ENCODE measurements at places on chromosomes 12 and 14.

DNA sequence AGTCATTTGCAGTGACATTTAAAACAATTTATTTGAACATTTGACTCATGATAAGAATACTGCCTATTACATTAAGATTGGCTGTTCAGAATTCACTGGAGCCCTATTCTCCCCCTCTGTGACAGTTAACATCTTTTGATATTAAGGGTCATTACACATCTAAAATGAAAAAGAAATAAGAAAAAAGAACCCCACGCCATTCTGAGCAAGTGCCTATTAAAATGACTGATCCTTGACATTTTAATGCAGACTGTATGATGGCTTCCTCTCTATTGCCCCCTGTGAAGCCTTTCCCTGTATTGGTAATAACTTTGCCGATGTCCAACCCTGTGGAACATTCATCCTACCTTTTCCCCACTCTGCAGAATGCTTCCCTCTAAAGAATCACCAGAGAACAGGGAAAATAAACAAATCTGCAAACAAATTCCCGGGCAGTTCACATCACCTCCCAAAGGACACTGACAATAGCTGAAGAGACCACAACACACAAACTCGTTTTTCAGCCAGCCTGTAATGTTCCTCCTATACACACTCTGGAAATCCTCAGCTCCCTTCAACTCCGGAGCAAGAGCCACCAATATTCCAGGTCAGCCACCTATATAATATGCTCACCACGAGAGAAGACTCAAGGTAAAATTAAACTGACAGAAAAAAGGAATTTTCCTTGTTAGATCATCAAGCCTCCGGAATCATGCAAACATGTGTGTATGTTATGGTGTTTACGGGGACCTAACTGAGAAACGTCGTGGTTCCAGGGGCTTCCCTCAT is 2.1 kb downstream of the NIN start:
- DNase-seq, result no peak

- no peak for DNase-seq
Measured at GRCh38 chr14:35878272-35879150, 52.4 kb downstream of the BRMS1L start.

GRCh38 chr12:46389031-46389616 is 16.6 kb upstream of the SLC38A2 start:
- peak; percentile 60 for DNase-seq

DNA sequence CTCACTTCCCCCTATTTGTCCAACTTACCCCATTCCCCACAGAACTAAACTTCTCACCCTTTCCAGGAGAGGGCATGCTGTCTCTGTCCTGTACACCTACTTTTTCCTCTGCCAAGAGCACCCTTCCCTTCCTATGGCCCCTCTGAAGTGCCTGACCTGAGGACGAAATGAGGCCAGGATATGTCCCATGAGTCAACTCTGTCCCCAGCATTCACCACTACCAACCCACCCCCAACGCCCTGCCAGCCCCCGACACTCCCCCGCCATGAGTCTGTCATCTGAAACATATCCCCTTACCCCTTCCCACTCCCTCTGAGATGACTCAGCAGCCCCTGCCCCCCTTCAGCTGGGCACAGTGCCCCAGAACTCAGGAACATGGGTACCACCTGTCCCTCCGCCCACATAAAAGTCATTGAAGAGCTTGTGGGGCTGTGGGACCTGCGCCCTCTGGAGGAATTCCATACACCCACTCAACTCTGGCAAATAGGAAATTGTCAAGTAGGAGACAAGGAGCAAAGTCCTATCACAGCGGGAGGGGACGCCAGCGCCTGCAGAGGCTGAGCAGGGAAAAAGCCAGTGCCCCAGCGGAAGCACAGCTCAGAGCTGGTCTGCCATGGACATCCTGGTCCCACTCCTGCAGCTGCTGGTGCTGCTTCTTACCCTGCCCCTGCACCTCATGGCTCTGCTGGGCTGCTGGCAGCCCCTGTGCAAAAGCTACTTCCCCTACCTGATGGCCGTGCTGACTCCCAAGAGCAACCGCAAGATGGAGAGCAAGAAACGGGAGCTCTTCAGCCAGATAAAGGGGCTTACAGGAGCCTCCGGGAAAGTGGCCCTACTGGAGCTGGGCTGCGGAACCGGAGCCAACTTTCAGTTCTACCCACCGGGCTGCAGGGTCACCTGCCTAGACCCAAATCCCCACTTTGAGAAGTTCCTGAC is 26.3 kb downstream of the ITGA7 start:
- DNase-seq, result peak; percentile 49

- no peak for DNase-seq
Measured at GRCh38 chr12:15677726-15678201, 111.4 kb downstream of the EPS8 start.

DNA sequence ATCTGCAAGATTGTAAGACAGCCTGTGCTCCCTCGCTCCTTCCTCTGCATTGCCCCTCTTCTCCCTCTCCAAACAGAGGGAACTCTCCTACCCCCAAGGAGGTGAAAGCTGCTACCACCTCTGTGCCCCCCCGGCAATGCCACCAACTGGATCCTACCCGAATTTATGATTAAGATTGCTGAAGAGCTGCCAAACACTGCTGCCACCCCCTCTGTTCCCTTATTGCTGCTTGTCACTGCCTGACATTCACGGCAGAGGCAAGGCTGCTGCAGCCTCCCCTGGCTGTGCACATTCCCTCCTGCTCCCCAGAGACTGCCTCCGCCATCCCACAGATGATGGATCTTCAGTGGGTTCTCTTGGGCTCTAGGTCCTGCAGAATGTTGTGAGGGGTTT is 37.4 kb downstream of the DAD1 start:
- no peak for DNase-seq

DNA sequence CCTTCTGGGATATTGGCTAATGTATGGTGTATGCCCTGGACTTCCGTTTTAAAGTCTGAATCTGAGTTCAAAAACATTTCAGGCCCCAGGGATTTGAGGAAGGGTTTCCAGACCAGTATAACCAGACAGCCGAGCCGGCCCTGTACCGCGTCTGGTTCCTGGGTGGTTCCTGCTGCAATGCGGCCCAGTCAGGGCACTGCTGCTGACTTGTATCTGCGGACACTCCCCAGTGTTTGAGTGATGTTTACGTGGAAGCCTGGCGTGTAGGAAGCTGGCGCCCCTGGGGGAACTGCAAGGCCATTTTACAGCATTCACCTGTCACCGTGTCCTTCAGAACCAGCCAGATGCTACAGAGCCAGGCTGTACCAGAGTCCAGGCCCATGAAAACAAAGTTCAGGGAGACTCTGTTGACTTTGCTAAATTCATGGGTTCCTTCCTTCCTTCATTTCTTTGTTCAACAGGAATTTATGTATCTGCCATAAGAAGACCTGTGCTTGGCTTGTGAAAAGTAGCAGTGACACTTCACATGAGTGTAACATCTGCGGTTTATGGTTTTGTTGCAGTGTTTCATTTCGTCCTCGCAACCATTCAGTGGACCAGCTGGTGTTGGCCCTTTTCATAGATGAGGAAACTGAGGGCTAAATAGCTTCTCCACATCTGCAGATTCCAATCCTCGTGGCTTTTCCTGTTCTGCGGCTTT is 16.8 kb downstream of the EML1 start:
- no peak for DNase-seq
